ENCODE measurements at places on chromosomes 4 and X.

DNA sequence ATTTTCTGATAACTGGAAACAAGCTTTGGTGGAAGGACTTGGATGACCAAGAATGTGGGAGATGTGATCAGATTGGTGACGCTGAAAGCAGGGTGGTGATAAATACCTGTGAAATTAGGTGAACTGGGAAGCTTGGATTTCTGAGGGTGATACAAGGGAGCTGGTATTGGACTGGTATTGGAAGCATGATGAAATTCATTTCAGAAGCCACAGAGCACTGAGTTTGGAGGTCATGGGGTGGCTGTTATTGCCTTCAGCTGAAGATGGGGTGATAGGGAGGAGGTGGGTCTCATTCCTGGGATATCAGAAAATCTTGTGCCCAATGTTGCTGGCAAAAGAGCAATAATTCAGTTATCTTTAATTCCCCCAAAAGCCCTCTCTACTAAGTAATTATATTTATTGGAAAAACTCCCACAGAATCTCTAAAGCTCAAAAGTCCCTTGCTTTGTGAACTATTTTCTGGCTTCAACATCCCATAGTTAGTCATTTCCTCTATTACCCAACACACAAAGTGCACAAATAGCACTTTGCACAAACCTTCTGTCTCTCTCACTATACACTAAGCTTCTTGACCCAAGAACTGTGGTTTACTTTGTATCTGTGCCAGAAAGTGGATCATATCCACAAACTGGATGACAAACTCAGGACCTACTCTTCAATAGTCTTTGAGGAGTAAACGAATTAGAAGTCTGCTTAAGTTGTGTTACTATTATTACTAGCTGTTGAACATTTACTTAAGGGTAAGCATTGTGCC, 23.1 kb upstream of the CAMK2D start:
- no peak for DNase-seq

DNA sequence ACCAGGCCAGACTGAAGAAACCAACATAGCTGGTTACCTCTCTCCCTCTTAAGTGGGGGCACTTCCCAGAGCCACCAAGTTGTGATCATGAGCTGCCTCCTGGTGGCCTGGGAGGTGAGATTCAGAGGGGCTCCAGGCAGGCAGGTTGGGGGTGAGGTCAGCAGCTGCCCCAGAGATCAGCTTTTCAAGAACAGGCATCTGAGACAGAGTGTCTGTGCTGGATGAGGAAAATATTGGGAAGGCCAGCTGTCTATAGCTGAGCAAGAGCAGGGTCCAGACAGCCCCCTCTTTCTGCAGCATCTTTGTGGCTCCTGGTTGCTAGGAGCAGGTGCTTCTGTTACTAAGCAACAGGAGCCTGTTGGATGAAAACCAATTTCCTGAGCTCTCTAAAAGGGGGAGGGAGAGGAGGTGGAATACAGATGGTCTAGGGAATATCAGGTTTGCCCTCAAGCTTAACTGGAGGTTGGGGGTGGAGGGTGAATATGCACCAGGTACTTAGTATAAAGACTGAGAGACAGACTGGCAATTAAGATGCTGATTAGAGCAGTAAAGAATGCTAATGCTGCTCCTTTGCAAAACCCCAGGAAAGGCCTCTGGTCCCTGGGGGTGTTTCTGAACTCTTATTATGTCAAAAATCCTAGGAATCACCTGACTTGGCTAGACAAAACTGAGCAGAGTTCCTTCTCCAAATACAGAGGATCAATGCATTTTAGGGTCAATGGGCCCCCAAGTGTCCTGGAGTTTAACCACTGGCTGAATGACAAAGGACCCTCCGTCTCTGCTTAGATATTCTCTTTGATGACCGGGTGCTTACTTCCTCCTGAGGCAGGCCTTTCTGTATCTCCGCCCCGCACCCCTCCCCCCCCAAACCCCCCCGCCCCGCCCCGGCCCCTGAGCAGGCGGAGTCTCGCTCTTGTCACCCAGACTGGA, 21.4 kb downstream of the ZCCHC13 start:
- DNase-seq, result no peak

DNA sequence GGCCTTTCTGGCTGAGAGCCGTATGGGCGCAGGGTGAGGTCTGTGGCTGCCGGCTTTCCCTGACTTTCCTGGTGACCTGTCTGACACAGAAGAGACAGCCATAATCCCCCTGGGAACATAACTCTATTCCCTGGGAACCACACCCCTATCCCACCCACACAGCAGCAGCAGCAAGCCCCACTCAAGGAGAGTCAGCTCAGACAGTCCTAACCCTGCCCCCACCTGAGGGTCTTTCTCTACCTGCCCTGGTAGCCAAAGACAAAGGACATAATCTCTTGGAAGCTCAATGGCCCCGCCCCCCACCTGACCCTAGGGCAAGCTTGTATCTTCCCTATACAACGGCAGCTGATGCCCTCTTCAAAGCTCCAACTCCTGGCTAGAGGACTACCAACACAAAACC, 74.6 kb downstream of the PABPC4L start:
- no peak for DNase-seq

DNA sequence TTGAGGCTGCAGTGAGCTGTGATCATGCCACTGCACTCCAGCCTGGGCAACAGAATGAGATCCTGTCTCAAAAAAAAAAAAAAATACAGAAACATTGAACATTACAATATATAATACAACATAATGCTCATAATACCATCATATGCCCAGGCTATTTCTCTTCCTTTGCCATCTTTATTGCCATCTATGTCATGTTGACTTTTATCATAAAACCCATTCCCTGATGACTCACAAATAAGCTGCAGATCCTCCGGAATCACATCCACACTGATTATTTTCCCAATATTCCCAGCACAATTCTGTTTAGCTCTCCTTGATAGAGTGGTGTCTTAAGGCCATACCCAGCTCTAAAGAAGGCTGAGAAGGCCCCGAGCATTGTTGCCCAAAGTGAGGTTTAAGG, 9.2 kb upstream of the FBXW7 start:
- no peak for DNase-seq

DNA sequence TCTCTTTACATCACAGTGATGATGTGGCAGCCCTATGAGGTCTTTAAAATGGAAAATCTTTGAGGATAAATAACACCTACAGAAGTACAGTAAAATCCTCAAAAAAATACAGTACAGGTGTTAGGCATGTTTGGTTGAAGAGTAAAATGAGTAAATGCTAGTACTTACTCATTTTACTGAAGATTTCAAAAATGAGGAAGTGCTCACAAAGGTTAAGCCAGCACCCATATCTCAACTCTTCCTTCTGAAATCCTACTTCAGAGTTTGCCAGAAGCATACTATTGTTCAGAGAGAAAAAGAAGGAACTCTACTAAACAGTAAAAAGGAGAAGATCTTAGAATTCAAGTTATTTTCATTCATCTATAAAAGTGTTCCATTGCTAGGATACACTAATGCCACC, 130.9 kb downstream of the CBR4 start:
- no peak for DNase-seq

- DNase-seq, result no peak
Observed at GRCh38 chrX:35432056-35432455, 366.1 kb upstream of the MAGEB16 start.

GRCh38 chr4:105246712-105247111, 100.0 kb downstream of the TET2 start:
- no peak for DNase-seq

DNA sequence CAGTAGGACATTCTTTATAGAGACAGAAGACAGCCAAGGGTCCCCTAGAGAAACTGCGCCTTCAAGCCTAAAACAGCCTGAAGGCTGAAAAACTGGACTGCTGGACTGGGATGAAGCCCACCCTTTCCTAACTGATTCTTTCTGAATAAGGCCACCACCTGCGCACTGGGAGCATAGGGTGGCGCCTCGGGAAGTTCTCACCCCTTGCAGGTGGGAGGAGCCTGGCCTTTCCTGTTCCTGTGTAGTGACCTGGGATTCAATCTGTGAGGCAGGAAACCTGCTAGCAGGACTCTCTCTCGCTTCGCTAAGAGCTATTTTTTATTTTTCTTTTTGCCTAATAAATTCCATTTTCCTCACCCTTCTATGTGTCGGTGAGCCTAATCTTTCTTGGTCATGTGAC, 61.8 kb upstream of the KLHL13 start:
- DNase-seq, result no peak

DNA sequence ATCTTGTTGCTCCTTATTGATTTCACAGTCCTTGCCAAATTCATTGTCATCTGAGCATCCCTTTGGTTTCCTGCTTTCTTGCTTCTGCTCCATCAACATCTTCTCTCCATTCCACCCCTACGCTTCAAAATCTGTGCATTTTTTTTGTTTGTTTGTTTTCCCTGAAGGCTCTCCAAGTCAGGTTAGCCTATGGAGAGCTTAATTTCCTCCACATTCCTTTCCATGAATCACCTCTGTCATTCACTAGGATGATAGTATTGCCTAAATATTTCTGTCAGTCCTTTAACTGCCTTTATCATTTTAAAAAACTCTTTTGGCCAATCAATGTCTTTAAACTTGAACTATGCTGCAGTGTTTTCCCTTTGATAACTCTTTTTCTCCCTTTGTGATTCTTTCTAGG, 67.7 kb downstream of the PPARGC1A start:
- no peak for DNase-seq

- DNase-seq, result no peak
Observed at GRCh38 chrX:109684136-109684535, 48.9 kb downstream of the ACSL4 start.

DNA sequence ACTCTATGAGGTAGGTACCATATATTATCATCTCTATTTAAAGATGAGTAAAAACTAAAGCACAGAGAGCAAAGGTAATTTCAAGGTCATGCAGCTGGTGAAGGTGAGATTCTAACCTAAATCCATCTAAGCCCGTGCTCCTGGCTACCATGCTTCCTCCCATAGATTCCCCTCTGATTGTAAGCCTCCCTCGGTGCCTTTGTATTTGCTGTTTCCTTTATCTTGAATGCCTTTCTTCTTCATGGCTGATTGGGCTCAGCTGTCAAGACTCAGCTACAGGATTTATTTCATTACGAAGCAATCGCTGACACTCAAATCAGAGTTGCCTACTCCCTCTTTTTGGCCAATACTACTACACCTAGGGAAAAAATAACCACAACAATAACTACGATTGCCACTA, 217.1 kb downstream of the ARAP2 start:
- DNase-seq, result no peak

GRCh38 chrX:129511689-129512088, 11.6 kb downstream of the SMARCA1 start:
- no peak for DNase-seq

- DNase-seq, result no peak
Observed at GRCh38 chr4:61202638-61203435, 2.7 kb downstream of the ADGRL3 start.

GRCh38 chr4:1026115-1026514, 14.7 kb downstream of the FGFRL1 start:
- peak; percentile 56 for DNase-seq

- no peak for DNase-seq
Observed at GRCh38 chr4:123583043-123583442, 186.4 kb downstream of the SPRY1 start.

GRCh38 chr4:87853108-87853507, 20.3 kb downstream of the MEPE start:
- DNase-seq, result no peak

DNA sequence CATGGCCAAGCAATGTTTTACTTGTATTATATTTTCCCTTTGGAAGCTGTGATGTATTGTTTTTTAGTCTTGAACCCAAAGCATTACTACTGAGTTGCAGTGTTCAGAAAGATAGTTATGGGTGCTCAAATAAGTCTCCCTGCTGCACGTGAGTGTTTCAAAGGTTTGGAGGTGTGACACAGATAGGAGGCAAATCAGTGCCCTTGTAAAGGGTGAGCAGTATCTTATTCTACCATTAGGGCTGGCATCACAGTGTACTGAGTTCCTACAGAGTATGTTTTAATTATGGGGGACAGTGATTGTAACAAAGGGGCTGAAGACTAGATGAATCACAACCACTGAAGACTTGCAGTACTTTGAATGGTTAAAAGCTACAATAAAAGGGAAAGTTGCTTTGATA, 38.3 kb downstream of the NOCT start:
- DNase-seq, result no peak

- no peak for DNase-seq
Observed at GRCh38 chr4:19455196-19455595, 796.5 kb upstream of the SLIT2 start.

DNA sequence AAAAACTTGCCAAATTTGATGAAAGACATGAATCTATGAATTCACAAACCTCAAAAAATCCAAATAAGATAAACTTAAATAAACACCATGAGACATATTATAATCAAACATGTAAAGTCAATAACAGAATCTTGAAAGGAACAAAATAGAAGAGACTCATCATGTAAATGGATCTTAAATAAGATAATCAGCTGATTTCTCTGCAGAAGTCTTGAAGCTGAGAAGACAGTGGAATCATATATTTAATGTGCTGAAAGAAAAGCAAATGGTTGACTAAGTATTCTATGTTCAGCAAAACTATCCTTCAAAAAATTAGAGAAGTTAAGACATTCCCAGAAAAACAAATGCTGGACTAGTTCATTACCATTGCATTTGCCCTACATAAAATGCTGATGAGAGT, 215.7 kb upstream of the SPIN4 start:
- DNase-seq, result no peak

DNA sequence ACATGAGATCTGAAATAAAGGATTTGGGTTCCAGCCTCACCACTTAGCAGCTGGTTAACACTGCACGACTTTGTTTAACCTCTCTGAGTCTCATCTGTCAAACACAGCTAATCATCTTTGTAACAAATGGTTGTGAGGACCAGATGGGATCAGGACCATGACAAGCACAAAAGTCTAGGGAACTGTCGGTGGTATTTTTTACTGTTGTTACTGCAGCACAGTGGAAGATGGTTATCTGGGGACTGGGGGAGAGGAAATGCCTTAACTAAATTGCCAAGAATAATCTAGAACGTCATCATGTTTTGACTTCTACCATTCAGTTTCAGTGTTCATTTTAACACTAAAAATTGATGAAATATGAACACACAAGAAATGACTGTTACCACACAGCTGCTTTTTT, 99.5 kb downstream of the ADGRA3 start:
- no peak for DNase-seq

DNA sequence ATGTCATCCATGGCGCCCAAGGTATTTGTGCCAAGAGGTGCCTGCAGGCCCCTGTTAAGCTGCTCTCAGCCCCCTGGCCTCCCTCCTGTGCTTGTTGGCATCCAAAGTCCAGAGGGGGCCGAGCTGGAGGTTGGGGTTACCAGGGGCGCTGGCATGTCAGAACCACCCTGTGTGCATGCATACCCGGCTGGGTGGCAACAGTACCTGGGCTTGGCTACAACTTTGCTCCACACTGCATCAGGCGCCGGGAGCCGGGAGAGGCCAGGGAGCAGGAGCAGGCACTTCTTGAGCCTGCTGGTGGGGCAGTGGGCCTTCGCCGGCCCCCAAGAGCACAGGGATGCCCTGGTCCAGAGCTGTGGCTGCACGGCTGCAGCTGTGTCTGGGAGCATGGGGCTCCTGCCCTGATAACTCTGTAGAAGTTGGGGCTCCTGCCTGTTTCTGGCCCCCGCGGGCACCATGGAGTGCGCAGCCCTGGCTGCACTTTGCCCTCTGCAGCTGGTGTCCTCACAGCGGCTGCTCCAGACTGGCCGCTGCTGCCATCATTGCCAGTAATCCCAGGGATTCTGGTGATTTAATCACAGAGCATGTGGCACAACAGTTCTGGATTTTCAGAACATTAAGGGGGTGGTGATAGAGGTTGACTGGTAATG, 130.3 kb downstream of the ARHGAP10 start:
- DNase-seq, result no peak

Data from GM12878 (cell line).